ENCODE measurements at places on chromosomes 5 and 9.
A peak's percentile ranks its signal among the peaks of the same experiment; 100 is the strongest.

GRCh38 chr9:112035166-112035826 lies 138.7 kb downstream of the UGCG start:
- DNase-seq: no peak

GRCh38 chr5:6829150-6829784 lies 116.0 kb downstream of the TENT4A start:
- peak; percentile 65 for DNase-seq

DNA sequence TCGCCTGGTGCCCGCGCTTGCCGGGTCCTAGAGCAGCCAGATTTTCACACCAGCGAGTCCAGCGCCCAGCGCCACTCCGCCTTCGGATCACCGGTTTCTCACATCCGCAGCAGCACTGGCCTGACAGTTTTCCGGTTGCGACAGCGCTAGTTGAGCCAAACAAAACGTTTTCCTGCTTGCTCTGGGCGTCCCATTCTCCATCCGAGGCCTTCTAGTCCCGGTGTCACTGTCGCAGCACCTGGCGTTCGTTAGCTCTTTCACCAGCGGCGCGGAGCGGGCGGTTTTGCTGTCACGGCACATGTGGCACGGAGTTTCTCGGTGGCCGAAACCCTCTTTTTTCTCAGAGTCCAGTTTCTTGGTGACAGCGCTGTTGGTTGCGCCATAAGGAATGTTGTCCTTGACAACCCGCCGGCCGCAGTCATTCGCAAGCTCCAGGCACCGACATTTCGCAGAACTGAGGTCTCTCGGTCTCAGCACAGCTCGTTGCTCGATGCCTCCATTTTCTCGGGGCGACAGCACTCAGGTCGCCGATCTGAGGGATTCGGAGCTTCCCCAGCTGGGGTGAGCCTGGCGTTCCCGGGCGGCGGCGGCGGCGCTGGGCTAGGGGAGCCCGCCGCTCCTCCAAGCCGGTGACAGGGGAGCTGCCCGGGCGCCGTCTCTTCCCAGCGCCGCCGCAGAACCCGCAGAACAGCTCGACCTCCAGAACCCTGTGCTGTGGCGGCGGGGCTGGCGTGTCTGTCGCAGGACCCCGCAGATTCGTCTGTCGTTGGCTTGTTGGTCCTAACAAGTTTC lies 47.8 kb downstream of the ANXA2R start:
- DNase-seq: peak; percentile 87

GRCh38 chr5:86442036-86442745 lies 175.6 kb upstream of the COX7C start:
- no peak for DNase-seq

- DNase-seq: no peak
Observed at GRCh38 chr9:37037503-37038301, 3.6 kb upstream of the PAX5 start.

GRCh38 chr5:180486636-180487149 lies 7.5 kb upstream of the CNOT6 start:
- DNase-seq: no peak
